Muscle of arm (tissue), 14 donors: ENCODE measurements at places on chromosomes 6 and 20.

DNA sequence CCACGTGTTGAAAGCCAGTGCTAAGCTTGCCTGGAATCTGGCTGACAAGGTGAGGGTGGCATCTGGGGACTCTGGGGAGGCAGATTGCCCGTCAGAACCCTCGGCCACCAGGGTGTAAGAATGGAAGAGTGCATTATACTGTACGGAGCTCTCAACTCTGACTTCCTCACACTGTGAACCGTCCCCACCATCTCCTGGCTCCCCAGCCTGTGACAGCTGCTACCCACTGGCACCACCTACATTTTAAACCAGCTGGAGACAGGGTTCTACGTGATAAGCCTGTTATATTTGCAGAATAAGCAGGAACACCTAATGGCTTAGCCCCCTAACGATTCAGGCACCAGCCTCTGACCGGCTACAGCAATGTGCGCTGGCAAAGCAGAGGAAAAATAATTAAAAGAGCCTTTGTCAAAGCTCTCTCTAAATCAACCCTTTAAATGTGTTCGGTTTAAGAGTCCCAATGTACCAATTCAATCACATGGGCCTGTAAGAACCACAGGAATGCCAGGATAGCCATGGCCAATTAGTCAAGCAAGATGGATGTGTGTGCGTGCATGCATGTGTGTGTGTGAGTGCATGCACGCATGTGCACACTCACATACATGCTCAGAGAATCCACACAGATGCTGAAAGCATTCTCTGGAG, 89.1 kb upstream of the TAB2 start:
- no peak for DNase-seq

DNA sequence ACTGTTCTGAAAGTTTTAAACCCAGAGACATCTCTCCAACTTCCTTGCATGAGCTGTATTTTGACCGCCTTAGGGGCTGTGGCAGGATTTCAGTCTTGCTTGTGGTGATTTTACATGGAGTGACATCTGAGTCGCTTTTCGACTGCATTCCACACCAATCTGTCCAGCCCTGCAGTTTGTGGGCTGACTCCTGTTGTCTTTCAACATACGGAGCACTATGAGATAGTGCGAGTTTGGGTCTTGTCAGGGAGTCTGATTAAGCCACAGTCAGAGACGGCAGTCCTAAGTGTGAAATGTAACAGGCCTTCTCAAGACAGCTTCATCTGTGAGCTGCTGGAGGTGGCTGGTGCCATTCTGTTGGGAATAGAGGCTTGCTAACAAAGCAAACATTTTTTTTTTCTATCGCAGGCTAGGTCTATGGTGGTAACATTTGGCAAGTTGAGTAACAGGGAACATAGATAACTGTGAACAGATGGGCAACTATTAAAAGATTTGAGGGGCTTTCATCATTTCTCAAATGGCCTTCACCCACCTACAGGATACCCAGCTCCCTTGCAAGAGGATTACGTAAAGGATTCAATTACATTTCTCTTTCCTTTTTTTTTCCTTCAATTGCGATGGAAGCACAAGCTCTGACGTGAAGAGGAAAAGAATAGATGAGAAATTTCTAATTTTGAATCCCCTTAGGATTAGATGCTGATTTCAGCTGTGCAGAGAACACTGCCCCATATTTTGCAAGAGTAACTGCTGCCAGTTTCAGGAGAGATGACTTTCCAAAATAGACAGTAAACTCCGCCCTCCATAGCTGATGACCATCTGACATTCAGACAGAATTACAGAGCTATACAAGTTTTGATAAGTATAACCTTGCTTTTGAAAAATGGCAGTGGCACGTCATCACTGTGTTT, 25.1 kb downstream of the CAP2 start:
- no peak for DNase-seq

GRCh38 chr20:36833275-36834020, 42.5 kb upstream of the TLDC2 start:
- no peak for DNase-seq

DNA sequence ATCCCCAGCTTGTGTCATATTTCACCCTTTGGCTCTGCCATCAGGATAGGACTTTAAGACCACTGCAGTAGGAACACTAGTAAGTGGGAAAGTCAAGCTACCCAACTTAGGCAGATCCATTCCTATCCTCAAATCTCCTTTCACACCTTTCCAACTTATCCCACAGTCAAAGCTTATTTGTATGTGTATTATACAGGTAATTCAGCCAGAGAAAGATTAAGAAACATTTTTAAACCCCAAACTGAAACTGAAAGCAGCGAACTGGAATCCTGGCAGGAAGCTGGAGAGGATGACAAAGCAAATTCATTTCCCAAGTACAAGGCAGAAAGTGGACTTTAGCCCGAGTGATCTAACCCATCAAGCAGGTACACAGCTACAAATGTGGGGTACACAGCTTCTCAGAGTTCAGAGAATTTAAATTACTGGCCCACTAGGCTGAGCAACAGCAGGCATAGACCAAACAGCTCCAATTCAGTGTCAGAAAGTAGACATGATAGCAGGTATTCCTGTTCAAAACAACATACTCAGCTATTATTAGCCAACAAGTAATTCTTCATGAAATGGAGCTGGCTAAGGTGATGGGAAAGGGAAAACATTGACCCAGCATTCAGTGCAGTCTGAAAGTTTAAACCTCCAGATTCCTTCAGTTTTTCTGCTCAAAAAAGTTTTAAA, 39.1 kb downstream of the ILRUN start:
- DNase-seq, result peak; percentile 81

DNA sequence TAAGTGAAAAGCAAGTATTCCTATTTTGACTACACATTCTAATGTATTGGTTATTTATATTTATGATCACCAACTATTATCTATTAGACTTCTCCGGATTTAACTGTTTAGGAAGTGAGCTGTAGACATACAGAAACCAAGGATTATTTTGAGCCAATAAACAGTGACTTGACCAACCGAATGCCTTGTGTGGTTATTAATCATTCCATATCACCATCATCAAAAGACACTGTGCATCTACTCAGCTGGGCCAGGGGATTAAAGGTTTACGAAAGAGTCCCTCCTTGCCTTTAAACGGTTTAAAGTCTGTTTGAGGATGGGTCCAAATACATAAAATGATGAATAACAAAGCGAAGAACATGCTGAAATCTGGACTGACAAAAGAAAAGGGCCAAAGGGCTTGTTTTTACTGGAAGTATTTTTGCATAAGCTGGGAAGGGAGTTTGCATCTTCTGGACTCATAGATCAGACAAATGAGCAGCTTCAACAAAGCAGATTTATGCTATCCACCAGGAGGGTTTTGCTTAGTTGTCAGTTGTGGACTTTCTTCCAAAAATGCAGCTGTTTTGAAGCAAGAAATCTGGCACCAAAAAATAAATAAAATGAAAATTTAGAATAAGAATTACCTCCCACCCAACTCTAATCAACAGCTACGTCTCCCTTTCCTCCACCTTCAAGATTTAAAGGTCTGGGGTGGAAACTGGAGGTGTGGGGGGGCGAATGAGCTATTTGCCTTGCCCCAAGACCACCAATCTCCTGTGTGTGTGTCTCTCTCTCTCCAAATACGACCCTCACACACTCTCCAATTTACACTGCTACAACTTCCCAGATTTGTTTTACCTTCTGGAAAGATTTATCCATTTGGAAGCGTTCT, 33.6 kb upstream of the ID4 start:
- DNase-seq, result peak; percentile 63

- DNase-seq, result no peak
Observed at GRCh38 chr6:167781868-167782267, 44.8 kb upstream of the AFDN start.

DNA sequence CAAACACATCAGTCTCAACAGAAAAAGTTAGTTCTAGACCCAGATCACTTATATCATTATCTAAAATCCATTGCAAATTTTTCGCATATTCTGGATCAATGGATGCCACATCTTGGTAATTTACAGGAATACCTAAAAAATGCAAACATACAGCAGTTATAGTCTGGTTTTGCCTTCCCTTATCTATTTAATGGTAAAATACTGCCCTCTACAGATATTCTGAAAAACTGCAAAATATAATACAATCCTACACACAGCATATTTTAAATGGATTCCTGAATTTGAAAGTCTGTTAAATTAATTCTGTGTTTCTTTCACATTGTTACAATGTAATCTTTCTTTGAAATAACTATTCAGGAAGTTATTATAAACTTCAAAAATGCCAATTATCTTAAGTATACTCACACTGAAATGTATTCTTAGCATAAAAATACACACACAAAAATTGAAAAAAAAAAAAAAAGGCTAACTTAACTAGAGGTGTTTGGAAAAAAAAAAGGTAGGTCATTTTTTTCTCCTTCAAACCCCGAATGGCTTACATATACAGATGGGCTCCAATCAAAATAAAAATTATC, 88.4 kb downstream of the HACE1 start:
- DNase-seq, result peak; percentile 4
